Astrocyte of the spinal cord (primary cell): ENCODE measurements at places on chromosomes 2 and 18.

- DNase-seq, result no peak
Measured at GRCh38 chr18:10289951-10290637, 164.3 kb upstream of the APCDD1 start.

DNA sequence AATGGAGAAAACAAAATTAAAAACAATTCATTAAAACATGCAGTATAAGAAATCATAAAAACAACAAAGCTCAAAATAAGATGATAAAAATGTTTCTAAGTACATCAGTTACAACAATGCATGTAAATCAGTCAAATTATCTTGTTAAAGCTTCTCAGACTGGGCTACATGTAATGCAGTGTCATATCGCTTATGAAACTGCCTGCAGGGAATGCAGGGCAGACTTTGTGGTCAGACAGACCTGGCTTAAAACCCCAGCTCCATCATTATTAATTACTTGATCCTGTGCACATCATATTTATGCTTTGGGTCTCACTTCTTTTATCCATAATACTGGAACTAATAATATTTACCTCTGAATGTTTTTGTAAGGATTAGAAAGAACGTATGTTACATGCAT is 74.6 kb downstream of the PID1 start:
- no peak for DNase-seq

DNA sequence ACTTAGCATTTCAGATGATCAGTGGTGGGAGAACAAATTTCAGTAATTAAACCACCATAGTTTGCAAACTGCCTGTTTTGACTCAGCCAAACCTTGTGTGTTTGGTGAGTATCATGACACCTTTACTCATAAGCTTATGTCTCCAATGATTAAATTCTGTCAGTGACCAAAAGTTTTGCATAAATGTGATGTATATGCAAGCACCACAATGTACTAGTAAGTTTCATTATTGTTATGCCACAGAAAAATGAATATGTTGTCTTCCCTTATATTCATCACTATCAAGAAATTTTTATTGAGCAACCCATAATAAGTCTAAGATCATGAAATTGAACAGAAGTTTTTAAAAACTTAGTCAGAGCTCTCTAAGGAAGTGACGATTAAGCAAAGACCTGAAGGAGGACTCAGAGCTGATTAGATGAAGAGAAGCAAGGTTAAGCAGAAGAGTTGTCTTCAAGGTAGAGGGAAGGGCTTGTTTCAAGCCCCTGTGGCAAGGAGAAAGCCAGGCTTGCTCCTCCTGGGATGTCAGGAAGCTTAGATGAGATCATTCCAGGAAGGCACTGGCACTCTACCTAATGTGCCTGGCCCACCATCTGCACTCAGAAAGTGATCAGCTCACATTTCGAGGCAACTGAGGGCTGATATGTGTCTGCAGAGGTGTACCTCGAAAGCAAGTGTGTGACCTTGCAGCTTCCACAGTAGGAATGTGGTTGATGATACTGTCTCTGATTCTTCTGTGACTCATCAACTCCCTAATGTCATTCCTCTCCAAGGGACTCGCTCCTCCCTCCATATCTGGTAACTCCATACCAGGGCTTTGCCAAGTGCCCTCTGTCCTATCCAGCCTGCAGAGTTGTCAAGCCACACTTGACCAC is 54.7 kb downstream of the KCTD18 start:
- peak; percentile 39 for DNase-seq

GRCh38 chr2:221283896-221284545 is 288.1 kb downstream of the EPHA4 start:
- peak; percentile 80 for DNase-seq

DNA sequence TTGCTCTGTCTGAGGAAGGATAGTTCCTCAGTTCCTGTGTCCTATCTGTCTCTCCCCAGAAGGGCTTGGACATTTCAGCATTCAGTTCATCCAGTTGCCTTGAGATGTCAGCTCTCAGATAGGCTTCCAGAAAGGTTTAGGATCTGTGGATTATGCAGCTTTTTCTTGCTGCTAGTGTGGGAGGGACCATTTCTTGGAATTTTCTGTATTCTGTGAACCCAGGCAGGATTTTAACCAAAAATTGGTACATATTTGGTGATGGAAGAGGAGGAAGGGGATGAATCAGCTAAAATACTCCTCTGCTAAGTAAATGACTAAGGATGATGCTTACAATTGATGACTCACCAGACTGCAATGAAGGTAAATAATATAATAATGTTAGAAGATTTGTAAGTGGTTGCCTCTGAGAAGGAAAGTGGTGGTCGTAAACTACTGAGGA is 58.6 kb upstream of the DOCK10 start:
- DNase-seq, result peak; percentile 93

GRCh38 chr2:188527581-188527993 is 235.9 kb downstream of the GULP1 start:
- DNase-seq, result no peak

- no peak for DNase-seq
Measured at GRCh38 chr18:6939972-6940371, 177.6 kb downstream of the LAMA1 start.

GRCh38 chr18:44815108-44815507 is 134.4 kb downstream of the SETBP1 start:
- DNase-seq, result no peak

GRCh38 chr2:166491461-166491860 is 2.6 kb downstream of the SCN7A start:
- DNase-seq, result no peak
